ENCODE measurements at places on chromosomes 13 and 19. TPM values are rescaled to one million over a fixed set of nuclear protein-coding genes. Genes with fewer than 3 reads are reported as not detected.

DNA sequence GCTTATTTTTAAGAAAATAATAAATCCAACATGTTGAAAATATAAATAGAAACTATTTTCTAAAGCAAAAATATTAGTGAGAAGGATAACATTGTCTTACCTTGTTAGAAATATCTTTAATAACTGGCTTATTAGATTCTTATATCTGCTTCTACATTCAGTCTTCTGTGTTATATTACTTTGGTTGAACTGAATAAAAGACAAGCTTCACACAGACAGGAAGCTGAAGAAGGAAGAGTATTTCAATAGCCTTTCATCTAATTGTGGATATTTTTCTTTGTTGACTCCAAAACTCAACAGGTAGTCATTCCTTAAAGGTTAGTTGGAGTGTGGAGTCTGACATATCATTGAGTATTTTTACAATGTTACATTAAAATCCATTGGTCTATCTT is 10.9 kb downstream of the SETDB2 start:
- peaks cover 10% of the 10 kb centered on the region for H3K4me1 ChIP-seq
- peak overlapping the region; percentile 46 for H3K27ac ChIP-seq
- no peak for DNase-seq
- peak overlapping the region; percentile 6 for H3K4me3 ChIP-seq
- H3K27me3 ChIP-seq, result no peaks in the 10 kb centered on the region
- no peaks in the 10 kb centered on the region for H3K36me3 ChIP-seq

- peaks cover 7% of the 10 kb centered on the region for H3K36me3 ChIP-seq
- no peaks in the 10 kb centered on the region for H3K4me1 ChIP-seq
- H3K4me3 ChIP-seq, result no peak overlapping the region
- H3K27me3 ChIP-seq, result no peaks in the 10 kb centered on the region
- no peak overlapping the region for H3K27ac ChIP-seq
Observed at GRCh38 chr13:113327766-113328471, 30.9 kb downstream of the LAMP1 start.

DNA sequence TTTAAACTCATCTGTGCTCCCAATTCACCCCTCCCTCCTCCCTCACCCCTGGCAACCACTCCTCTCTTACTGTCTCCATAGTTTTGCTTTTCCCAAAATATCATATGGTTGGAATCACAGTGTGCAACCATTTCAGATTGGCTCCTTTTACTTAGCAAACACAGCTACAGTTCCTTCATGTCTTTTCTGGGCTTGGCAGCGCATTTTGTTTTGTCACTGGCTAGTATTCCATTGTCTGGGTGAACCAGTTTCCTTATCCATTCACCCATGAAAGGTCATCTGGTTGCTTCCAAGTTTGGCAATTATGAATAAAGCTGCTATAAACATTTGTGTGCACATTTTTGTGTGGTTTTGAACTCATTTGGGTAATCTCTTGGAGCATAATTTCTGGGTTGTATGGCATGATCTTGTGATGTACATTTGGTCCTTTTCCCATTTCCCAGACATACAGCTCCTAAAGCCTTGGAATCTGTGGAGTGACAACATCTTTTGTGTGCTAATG is 23.9 kb upstream of the GAS6 start:
- H3K27me3 ChIP-seq, result no peaks in the 10 kb centered on the region
- H3K27ac ChIP-seq, result no peak overlapping the region
- no peak for DNase-seq
- no peak overlapping the region for H3K4me3 ChIP-seq
- H3K4me1 ChIP-seq, result peaks cover 18% of the 10 kb centered on the region

DNA sequence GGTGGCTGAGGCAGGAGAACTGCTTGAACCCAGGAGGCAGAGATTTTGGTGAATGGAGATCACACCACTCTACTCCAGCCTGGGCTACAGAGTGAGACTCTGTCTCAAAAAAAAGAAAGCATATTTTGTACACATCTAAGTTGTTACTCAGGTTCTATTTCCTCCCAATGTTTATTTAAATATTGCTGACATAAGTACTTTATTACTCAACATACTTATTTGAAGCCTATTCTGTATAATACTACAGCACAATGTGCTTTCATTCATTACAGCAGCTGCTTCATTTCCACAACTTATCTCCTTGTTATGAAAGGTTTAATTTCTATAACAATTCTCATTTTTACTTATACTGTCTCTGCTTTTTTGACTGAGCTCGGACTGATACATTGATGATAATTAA is 495.7 kb downstream of the SLITRK1 start:
- no peaks in the 10 kb centered on the region for H3K36me3 ChIP-seq
- DNase-seq, result no peak
- no peak overlapping the region for H3K4me3 ChIP-seq
- no peaks in the 10 kb centered on the region for H3K27me3 ChIP-seq
- H3K27ac ChIP-seq, result no peak overlapping the region
- no peaks in the 10 kb centered on the region for H3K4me1 ChIP-seq

DNA sequence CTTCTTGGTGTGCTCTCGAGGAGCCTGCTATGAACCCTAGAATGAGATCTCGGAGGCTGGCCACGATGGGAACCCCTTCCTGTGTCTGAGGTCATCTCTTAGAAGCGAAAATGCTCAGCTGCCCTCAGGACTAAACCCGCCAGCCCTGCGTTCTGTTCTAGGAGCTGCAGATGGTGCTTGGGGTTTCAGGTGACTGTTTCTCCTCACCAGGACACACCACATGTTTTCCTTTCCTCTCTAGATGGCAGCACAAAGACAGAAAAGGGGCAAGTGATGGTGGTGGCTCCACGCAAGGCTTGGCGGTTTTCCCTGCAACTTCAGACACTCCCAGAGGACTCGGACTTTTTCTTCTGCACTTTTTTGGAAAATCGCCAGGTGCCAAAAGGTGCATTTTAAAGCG is 60.1 kb downstream of the RNASEH2B start:
- DNase-seq, result no peak
- no peaks in the 10 kb centered on the region for H3K4me1 ChIP-seq
- no peak overlapping the region for H3K27ac ChIP-seq
- H3K27me3 ChIP-seq, result no peaks in the 10 kb centered on the region
- H3K36me3 ChIP-seq, result no peaks in the 10 kb centered on the region
- no peak overlapping the region for H3K4me3 ChIP-seq

- no peaks in the 10 kb centered on the region for H3K4me1 ChIP-seq
- H3K27ac ChIP-seq, result peak overlapping the region; percentile 32
- no peaks in the 10 kb centered on the region for H3K36me3 ChIP-seq
- no peak for DNase-seq
- no peaks in the 10 kb centered on the region for H3K27me3 ChIP-seq
Observed at GRCh38 chr19:40622773-40623075, 21.6 kb downstream of the LTBP4 start.

GRCh38 chr13:112733661-112734379 is 44.0 kb downstream of the ATP11A start:
- no peaks in the 10 kb centered on the region for H3K27me3 ChIP-seq
- no peaks in the 10 kb centered on the region for H3K4me1 ChIP-seq
- DNase-seq, result no peak
- H3K4me3 ChIP-seq, result no peak overlapping the region

DNA sequence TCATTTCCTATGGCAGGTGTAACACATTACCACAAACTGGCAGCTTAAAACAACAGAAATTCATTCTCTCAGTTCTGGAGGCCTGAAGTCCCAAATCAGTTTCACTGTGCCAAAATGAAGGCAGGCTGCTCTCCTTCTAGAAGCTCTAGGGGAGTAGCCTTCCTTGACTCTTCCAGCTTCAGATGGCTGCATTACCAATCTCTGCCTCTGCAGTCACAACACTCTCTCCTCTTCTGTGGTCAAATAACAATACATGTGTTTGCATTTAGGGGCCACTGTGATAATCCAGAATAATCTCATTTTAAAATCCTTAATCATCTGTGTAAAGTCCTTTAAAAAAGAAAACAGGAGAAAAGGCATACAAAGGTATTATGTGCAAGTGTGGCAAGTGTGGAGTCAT is 7.8 kb downstream of the DIAPH3 start:
- no peaks in the 10 kb centered on the region for H3K4me1 ChIP-seq
- no peaks in the 10 kb centered on the region for H3K27me3 ChIP-seq
- no peak for DNase-seq
- H3K27ac ChIP-seq, result no peak overlapping the region
- H3K4me3 ChIP-seq, result no peak overlapping the region

GRCh38 chr19:58480831-58481230 is 4.7 kb downstream of the ZNF446 start:
- peaks cover 3% of the 10 kb centered on the region for H3K36me3 ChIP-seq
- no peaks in the 10 kb centered on the region for H3K27me3 ChIP-seq
- no peak overlapping the region for H3K27ac ChIP-seq

- H3K36me3 ChIP-seq, result no peaks in the 10 kb centered on the region
- H3K4me1 ChIP-seq, result no peaks in the 10 kb centered on the region
- H3K4me3 ChIP-seq, result no peak overlapping the region
- no peak for DNase-seq
- no peak overlapping the region for H3K27ac ChIP-seq
Observed at GRCh38 chr19:15516363-15516762, 8.0 kb downstream of the CYP4F22 start.

DNA sequence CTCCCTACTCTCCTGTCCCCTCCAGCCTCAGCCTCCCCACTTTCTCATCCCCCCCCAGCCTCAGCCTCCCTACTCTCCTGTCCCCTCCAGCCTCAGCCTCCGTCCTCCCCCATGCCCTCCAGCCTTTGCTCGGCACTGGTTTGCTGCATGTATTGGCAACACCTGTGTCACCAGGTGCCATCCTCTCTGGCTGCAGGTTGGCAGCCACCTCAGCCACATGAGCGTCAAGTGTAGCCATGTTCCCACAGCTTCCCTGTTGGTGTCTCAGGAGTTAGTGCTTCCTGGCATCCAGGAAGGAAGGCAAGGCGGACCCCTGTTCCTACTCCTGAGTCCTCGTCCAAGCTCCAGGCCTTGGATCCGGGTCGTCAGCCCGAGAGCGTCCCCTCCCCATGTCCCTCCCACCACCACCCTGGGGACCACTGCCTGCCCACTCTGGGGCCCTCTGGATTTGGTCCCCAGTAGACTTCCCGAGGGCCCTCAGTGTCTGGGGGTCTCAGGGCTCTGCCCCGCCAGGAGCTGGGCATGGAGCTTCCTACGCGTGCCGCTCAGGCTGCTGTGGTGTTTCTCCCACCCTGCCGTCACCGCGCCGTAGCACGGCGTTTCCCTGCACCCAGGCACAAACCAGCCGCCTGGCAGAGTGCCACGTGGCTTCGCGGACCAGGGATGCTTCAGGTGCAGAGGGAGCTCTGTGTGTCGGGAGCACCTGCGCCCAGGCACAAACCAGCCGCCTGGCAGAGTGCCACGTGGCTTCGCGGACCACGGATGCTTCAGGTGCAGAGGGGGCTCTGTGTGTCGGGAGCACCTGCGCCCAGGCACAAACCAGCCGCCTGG is 128.3 kb upstream of the MCF2L start:
- H3K36me3 ChIP-seq, result peaks cover 7% of the 10 kb centered on the region
- no peaks in the 10 kb centered on the region for H3K27me3 ChIP-seq
- H3K4me1 ChIP-seq, result no peaks in the 10 kb centered on the region
- no peak overlapping the region for H3K4me3 ChIP-seq
- DNase-seq, result no peak
- H3K27ac ChIP-seq, result no peak overlapping the region

DNA sequence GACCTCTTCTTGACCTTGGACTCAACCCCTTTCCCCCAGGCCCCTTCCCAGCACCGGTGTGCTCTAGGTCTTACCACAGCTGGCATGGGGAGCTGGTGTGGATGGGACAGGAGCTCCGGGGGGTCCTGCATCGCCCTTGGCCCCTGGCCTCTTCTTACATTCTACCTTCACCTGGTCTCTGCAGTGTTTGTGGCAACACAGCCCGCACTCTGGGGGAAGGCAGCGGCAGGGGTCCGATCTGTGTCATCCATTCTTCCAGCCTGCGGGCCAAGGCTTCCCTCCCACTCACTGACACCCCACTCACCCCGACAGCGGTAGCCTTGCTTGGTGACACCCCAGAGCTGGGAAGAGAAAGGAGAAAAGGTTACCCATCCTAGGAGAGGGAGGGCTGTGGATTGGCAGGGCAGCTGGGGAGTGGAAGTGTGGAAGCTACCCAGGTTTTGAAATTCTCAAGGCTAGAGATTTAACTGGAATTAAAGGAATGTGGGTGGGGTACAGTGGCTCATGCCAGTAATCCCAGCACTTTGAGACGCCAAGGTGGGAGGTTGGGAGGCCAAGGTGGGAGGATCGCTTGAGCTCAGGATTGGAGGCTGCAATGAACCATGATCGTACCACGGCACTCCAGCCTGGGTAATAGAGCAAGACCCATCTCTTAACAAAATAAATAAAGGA is 8.3 kb downstream of the FAM98C start:
- H3K27me3 ChIP-seq, result no peaks in the 10 kb centered on the region
- DNase-seq, result no peak
- no peak overlapping the region for H3K4me3 ChIP-seq
- H3K27ac ChIP-seq, result no peak overlapping the region
- H3K36me3 ChIP-seq, result peaks cover 8% of the 10 kb centered on the region

- no peaks in the 10 kb centered on the region for H3K27me3 ChIP-seq
- H3K36me3 ChIP-seq, result no peaks in the 10 kb centered on the region
- H3K27ac ChIP-seq, result no peak overlapping the region
- peaks cover 13% of the 10 kb centered on the region for H3K4me1 ChIP-seq
Observed at GRCh38 chr13:98890925-98891324, 86.9 kb downstream of the DOCK9 start.

GRCh38 chr13:34815526-34815925 is 126.5 kb upstream of the NBEA start:
- H3K36me3 ChIP-seq, result no peaks in the 10 kb centered on the region
- no peak overlapping the region for H3K4me3 ChIP-seq
- no peaks in the 10 kb centered on the region for H3K27me3 ChIP-seq
- no peak for DNase-seq
- H3K4me1 ChIP-seq, result peaks cover 22% of the 10 kb centered on the region

GRCh38 chr13:49836516-49836915 is 44.0 kb upstream of the KPNA3 start:
- no peaks in the 10 kb centered on the region for H3K27me3 ChIP-seq
- no peaks in the 10 kb centered on the region for H3K4me1 ChIP-seq
- no peak overlapping the region for H3K27ac ChIP-seq

DNA sequence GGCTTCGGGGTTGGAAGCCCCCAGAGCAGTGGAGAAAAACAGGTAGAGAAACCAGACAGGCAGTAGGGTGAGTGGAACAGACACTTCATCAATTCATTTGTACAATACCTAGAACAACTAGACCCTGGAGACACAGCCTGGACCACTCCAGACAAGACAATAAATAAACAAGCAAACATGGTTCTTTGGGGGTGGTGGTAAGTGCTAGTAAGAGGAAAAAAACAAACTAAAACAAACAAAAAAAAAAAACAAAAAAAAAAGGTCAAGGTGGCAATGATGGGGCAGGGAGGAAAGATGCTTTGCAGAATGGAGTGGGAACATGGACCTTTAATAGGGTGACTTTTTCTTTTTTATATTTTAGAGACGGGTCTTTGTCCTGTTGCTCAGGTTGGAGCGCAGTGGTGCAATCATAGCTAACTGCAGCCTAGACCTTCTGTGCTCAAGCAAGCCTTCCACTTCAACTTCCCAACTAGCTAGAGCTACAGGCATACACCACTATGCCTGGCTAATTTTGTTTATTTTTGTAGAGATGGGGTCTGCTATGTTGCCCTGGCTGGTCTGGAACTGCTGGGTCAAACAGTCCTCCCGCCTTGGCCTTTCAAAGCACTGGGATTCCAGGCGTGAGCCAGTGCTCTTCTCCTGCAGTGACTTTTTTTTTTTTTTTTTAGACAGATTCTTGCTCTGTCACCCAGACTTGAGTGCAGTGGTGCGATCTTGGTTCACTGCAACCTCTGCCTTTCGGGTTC is 3.1 kb downstream of the JUNB start:
- H3K4me3 ChIP-seq, result peak overlapping the region; percentile 95
- peaks cover 29% of the 10 kb centered on the region for H3K4me1 ChIP-seq
- no peaks in the 10 kb centered on the region for H3K27me3 ChIP-seq

- H3K27me3 ChIP-seq, result no peaks in the 10 kb centered on the region
- DNase-seq, result no peak
- H3K36me3 ChIP-seq, result peaks cover 29% of the 10 kb centered on the region
- no peak overlapping the region for H3K27ac ChIP-seq
Observed at GRCh38 chr19:47676811-47677210, 36.4 kb upstream of the EHD2 start.

The DNAJC15 gene
- 16.3 TPM for total RNA-seq

The CDADC1 gene
- total RNA-seq, result 6.5 TPM

The FAAP24 gene
- 0.14 TPM for total RNA-seq

The ZNF112 gene
- total RNA-seq, result 4.8 TPM

The SPIB gene
- 3.0 TPM for total RNA-seq

Data from sigmoid colon (tissue), 7 donors.